ENCODE measurements at places on chromosomes 16 and 17.

GRCh38 chr17:77666881-77667395, 291.6 kb upstream of the TNRC6C start:
- no peak for DNase-seq

DNA sequence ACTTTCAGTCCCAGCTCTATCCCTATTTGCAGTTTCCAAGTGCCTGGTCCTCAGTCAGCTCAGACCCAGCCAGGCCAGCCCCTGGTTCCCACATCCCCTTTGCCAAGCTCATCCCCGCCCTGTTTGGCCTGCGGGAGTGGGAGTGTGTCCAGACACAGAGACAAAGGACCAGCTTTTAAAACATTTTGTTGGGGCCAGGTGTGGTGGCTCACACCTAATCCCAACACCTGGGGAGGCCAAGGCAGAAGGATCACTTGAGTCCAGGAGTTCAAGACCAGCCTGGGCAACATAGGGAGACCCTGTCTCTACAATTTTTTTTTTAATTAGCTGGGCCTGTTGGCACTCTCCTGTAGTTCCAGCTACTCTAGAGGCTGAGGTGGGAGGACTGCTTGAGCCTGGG, 1.7 kb downstream of the STH start:
- no peak for DNase-seq

GRCh38 chr16:1333854-1334700, 632 bp downstream of the BAIAP3 start:
- DNase-seq = no peak

GRCh38 chr17:17403899-17404576, 72.8 kb upstream of the MED9 start:
- DNase-seq = no peak

DNA sequence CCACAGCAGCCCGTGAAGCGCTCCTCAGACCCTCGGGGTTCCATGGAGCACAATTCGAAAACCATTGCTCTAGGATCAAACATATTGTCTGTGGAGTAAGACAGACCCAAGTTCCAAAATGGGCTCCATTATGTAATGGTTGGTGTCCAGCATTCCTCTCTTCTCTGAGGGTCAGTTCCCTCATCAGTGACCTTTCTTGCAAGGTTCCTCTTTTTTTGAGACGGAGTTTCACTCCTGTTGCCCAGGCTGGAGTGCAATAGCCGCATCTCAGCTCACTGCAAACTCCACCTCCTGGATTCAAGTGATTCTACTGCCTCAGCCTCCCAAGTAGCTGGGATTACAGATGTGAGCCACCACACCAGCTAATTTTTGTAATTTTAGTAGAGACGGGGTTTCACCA, 28.4 kb downstream of the PLXDC1 start:
- DNase-seq = no peak

DNA sequence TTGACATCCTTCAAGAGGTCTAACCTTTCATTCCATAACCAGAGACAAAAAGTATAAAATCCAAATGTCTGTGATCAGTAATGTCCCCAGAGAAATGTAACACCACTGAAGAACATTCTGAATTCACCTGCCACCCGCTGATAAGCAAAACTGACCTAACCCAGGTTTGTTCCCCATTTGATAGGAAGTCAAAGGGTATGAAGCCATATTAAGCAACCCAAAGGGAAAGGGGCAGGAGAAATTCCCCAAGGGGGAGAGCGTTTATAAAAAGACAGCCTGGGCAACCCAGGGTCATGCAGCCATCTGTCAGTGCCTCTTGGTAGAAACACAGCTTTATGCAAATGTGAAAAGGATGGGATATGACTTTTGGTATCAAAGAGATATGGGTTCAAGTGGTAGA, 30.7 kb upstream of the PIK3R6 start:
- DNase-seq = no peak

GRCh38 chr17:55563363-55563762, 52.1 kb upstream of the SMIM36 start:
- no peak for DNase-seq

DNA sequence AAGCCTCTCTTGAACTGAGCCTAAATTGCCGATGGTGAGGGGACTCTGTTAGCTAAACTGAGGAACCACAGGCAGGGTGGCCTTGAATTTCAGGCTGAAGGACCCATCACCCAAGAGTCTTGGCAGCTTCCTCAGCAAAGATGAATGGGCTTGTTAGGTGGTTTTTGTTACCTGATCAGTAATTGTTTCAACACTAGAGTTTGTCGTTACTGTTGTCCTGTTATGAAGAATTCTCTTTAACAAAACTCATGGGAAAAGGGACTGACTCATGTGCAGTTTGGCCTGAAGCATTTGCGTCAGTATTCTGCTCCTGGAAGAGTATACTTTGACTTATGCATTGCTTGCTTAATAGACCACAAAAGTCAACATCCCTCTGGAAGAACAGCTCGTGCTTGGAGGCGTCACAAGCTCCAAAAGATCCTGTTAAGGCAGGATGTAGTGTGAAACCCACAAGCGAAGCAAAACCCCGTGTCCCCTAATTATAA, 206.0 kb downstream of the IRX3 start:
- DNase-seq = peak; percentile 50

GRCh38 chr16:89115216-89115861, 21.7 kb downstream of the ACSF3 start:
- DNase-seq = no peak

GRCh38 chr17:30271102-30271501, 20.6 kb downstream of the BLMH start:
- no peak for DNase-seq

DNA sequence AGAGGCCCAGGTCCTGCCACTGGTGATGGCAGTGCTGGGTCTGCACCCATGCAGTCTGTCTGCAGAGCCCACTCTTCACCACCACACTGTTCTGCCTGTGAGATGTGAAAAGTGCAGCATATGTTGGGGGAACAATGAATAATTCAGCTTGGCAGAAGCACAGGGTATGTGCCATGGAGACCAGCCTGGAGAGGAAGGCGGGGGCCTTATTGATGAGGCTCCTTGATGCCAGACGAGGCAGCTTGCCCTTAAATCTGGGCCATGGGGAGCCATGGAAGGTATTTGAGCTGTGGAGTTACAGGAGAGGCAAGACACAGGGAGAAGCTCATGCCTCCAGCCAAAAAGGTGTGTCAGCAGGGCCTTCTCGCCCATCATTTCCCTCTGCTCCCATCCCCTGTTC, 124.7 kb downstream of the C16orf78 start:
- DNase-seq = no peak

DNA sequence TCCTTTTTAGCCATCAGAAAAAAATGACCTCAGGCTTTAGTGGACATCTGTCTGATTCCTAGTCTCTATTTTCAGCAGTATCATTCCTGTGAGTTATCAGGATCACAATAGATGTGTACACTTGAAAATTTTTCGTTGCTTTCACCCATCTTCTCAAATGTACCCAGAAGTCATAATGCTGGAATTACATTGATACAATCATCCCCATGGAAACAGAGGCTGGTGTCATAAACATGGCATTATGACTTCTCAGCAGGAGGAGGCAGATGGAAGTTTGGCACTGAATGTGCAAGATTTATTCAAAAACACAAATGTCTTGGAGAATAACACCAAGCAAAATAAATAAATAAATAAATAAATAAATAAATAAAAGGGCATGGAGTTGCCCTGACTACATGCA, 292.5 kb downstream of the PHKB start:
- DNase-seq = no peak

- peak; percentile 29 for DNase-seq
These were observed 49.0 kb upstream of the ZCCHC14 start for GRCh38 chr16:87541872-87542234.

DNA sequence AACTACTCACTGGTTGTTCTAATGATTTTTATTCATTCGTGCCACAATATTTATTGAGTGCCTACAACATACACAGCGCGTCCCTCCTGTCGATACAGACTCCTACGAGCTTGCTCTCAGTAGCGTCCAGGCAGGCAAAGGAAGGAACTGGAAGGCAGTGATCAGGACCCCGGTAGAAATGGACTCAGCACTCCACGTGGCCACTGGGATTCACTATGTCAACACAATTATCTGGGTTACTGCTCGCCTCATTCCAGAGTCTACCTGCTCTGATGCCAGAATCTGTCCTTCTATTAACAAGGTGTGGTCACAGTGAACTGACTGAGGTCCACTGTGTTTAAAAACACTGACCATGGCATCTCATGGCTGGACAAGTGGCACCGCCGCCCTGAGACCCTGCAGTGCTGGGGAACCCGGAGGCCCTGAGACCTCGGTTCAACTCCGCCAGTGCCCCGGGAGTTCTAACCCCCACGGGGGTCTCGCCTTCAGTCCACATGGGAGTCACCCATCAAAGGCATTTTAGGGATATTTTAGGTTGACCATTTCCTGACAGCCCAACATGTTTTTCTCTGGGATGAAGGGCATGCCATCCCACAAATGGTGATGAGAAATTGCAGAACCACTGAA, 71.4 kb downstream of the ZFHX3 start:
- no peak for DNase-seq

All from AG08395 (cell line).